ENCODE measurements at places on chromosomes 6 and 20.
A peak's percentile ranks its signal among the peaks of the same experiment; 100 is the strongest.

DNA sequence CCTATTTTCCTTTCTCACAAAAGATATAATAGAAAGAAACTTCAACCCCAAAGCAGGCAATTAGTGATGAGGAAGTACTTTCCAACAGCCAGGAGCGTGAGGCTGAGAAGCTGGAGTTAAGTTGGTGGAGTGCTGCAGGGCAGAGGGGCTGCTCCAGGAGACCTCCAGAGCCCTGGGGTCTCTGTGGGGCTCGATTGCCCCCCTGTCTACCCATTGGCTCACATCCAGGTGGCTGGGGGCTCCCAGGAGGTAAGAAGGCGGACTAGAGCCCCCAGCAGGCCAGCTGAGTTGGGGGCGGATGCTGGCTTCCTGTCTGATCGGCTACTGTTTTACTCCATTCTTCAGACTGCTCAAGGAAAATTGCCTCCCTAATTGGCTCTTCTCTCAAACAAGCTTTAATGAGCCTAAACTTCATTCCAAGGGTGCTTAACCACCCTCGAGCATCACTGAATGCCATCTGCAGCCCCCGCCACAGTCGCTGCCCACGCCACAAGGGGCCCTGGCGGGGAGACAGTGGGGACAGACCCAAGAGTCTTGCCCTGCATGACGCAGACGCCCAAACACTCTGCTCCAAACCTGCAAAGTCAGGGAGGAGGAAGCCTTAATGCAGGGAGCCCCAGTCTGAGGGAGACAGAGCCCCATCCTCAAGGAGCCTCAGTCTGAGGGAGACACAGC, 78.6 kb downstream of the MDGA1 start:
- DNase-seq, result no peak

GRCh38 chr20:57904314-57905105, 194.7 kb upstream of the PMEPA1 start:
- no peak for DNase-seq

DNA sequence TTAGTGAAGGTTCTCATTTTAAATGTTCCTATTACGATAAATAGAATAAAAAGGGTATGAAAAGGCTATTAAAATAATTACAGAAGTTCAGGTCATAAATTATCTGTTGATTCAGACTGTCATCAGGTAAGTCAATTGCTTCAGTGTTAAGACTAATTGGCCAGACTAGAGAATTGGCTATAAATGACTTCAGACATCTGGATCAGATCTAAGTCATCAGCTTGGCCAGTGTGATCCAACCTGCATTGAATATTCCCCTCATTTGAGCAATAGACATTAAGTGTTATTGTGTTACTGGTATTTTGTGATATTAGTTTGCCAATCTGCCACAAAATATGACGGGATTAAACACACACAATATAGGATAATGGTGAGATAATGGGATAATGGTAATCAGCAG, 377.6 kb upstream of the CITED2 start:
- DNase-seq, result no peak

- peak; percentile 48 for DNase-seq
Measured at GRCh38 chr20:38790200-38791053, 15.1 kb upstream of the PPP1R16B start.

- DNase-seq, result no peak
Measured at GRCh38 chr6:161300823-161301222, 27.0 kb upstream of the AGPAT4 start.

DNA sequence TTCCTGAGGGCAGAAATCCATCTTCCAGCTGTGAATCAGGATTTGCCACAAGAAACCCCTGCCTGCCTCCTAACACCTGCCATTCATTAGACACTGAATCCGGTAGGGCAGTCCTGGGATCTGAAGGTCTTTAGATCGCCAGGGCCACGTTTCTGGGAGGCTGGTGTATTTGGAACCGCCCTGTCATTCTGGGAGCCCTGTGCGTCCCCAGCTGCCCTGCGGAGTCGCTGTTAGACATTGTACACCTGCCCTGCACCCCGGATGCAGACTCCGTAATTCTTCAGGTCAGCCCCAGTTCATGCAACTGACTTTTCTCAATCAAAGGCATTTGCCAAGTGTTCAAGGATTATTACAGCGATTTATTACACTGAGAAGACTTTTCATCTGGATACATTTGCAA, 193.2 kb downstream of the TBC1D7 start:
- DNase-seq, result no peak

DNA sequence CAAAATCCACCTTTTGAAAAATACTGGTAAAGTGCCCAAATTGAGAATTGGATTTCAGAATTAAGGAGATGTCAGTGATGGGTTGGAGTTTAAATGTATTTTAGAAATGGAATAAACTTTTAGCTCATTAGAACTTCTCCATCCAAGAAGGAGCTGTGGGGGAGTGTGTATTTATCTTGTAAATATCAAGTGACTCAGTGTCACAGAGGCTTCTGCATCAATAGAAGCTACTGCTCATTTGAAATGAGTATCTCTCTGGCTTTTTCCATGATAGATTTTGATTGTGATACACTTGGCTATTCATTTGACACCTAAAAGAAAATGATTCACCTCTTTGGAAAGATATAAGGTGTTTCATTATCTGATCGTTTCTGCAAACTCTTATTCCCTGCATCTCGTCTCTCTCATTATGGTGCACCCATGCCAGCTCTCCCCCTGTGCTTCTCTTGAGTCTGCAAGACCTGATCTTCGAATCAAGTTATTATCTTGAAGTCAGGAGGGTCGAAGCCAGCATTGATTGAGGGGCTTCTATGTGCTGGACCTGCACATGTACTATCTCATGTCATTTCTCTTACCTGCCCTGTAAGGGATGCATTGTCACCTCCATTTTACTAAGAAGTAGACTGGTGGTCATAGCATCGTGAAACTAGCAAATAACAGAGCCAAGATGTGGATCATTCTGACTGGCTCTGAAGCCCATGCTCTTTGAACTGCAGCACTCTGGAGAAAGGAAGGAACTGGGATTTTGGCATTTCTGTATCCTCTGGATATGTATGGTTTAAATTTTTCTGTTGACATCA, 30.1 kb downstream of the VAPB start:
- DNase-seq, result no peak

- DNase-seq, result no peak
Measured at GRCh38 chr20:2922957-2923356, 49.7 kb downstream of the PTPRA start.

DNA sequence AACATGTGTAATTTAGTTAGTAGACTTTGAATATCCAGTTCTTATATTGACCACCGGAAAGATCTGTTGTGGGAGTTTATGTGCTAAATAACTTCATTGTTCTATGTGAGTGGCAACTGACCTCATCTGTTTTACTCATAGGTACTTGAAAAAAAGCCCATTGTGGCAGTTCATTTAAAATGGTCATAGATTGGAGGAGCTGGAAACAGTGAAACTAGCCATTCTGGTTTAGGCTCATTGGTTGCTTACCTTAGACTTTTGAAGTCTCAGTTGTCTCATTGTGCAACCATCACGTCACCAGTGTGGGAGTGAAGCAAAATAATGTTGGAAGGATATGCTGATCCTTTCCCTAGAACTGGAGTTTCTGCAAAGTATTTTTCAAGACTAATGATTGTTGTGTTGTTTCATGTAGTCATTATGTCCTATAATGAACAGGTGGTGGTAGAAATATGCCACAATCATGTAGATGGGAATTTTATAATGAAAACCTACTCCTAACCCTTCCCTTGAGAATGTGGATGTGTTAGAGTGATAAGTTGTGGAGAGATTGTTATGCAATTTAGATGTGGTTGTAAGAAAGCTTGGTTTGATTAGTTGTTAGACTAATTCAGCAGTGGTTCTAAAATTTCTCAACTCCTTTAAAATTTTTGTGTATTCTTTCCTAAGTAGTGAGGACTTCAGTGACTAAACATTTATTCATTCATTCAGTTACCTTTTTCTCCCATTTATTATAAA, 18.3 kb downstream of the DSP start:
- DNase-seq, result no peak

DNA sequence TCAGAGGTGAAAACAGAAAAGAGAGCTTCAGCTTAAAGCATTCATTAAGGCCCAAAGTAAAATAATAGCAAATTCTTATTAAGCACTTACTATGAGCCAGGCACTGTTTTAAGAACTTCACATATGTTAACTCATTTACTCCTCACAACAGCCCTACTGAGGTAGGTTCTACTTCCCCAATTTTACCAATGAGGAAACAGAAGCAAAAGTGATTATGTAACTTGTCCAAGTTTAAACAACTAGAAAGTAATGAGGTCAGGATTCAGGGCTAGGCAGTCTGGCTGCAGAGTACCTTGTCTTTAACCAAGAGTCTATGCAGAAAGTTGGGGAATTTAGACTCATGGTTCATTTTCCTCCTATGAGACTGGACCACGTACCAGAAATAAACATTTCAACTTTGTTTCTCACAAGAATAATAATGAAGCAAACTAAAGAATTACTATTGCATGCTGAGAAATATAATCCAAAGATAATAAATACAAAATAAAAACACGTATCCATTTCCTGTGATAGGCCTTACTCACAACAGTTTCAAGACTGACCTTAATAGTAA, 3.8 kb downstream of the COL21A1 start:
- DNase-seq, result peak; percentile 0

GRCh38 chr6:126352514-126352913, 12.6 kb downstream of the CENPW start:
- no peak for DNase-seq

DNA sequence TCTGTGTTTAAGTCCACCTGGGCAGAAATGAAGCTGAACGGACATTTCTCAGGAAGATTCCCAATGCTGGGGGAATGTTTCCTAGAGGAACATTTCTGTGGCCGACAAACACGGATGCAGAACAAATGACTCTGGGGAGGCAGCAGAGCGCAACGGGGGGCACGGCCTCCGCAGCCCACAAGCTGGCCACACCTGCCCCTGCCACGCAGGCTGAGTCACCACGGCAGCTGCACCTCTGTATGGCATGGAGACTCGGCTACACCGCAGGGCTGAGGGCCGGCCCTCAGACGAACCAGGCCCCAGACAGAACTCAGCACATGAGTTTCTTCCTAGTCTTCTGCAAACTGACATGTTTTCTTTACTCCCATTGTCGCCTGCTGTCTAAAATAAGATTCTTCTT, 10.0 kb upstream of the PRR18 start:
- no peak for DNase-seq

GRCh38 chr6:84836366-84836765, 72.0 kb upstream of the TBX18 start:
- DNase-seq, result no peak

DNA sequence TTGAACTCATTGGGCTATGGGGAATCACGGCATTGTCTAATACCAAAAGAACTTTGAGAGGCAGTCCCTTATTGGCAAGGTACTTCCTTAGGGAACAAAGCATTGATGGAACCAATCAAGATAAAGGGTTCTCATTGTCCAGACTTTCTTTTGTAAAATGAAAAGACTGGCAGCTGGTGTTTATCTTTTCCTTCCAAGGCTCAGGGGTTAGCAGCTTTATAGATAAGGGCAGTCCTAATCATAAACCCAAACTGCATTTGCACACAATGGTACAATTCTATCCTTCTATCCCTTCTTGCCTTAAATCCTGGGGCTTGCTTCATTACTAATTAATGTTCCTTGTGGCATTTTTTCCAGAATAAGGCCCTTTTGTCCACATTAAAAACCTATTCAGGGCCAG, 28.6 kb downstream of the CDK19 start:
- no peak for DNase-seq

- DNase-seq, result no peak
Measured at GRCh38 chr6:140602431-140603248, 1228.2 kb upstream of the CITED2 start.

- no peak for DNase-seq
Measured at GRCh38 chr20:57890202-57890800, 180.5 kb upstream of the PMEPA1 start.

DNA sequence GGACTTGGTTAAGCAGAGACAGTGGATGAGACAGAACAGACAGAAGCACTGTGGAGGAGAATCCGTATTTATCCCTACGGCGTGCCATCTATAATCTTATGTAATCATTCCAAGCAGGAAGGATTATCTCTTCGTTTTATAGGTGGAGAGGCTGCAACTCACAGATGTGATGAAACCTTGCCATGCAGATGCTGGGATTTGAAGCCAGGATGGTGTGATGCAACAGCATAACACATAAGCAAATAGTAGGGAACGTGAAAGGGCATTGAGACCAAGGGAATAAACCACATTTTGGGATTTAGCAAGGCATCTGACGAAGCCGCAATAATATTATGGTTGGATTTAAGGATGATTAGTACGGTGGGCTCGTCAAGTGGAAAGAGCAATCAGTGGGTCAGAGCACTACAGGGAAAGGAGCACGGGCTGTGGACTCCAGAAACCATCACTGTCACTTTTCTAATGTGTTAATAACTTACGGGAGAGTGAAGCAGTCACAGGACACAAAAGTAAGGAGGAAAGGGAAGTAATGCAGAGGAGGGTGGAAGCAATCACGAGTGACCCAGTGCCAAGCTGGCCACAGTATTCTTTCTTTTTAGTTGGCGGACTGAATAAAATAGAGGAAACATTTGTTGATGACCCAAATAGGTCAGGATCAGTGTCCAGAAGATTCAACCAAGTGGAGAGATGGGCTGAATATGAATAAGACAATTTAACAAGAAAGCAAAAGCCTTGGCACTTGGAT, 119.6 kb upstream of the EDN1 start:
- DNase-seq, result no peak

DNA sequence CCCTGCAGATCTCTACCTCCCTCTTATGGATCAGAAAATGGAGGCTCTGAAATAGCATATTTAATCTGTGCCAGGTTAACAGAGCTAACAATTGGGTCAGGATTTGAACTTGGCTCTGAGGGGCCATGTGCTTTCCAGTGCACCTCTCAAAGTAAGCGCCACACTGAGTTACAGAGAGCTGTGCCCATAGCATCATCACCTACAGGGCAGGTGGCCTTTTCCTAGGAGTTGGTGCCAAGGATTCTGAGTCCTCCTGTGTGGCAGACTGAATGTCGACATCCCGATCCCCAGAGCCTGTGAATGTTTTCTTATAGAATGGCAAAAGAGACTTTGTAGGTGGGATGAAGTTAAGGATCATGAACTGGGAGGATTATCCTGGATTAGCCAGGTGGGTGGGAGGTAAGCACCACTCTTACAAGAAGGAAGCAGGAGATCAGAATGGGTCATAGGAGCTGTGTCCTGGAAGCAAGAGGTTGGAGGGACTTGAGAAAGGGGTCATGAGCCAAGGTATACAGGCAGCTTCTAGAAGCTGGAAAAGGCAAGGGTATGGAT, 68.0 kb upstream of the TBC1D7 start:
- DNase-seq, result no peak

- no peak for DNase-seq
Measured at GRCh38 chr6:130615816-130616215, 211.4 kb upstream of the SMLR1 start.

- DNase-seq, result no peak
Measured at GRCh38 chr20:22810030-22810429, 225.1 kb upstream of the SSTR4 start.

GRCh38 chr6:88167352-88167937, 1.3 kb upstream of the CNR1 start:
- no peak for DNase-seq

- no peak for DNase-seq
Measured at GRCh38 chr6:158832026-158832425, 12.9 kb upstream of the EZR start.

- DNase-seq, result no peak
Measured at GRCh38 chr6:42978487-42978838, 518 bp downstream of the PEX6 start.

- peak; percentile 66 for DNase-seq
Measured at GRCh38 chr20:64083378-64083803, 807 bp downstream of the LKAAEAR1 start.

GRCh38 chr6:124877468-124877867, 84.8 kb upstream of the RNF217 start:
- DNase-seq, result no peak

- peak; percentile 84 for DNase-seq
Measured at GRCh38 chr6:118776607-118777549, 117.1 kb upstream of the ASF1A start.

- no peak for DNase-seq
Measured at GRCh38 chr6:132952031-132952867, 137.9 kb downstream of the RPS12 start.
